Activated CD4-positive, alpha-beta T cell treated with anti-CD3 and anti-CD28 coated beads, Interleukin-2, amount 50 U/mL, for 24 hours (primary cell): ENCODE measurements at places on chromosomes 12 and 14.

- no peak for DNase-seq
Observed at GRCh38 chr12:99977550-99977949, 7.2 kb downstream of the ANKS1B start.

- no peak for DNase-seq
Observed at GRCh38 chr14:50312734-50313054, 570 bp downstream of the DMAC2L start.

DNA sequence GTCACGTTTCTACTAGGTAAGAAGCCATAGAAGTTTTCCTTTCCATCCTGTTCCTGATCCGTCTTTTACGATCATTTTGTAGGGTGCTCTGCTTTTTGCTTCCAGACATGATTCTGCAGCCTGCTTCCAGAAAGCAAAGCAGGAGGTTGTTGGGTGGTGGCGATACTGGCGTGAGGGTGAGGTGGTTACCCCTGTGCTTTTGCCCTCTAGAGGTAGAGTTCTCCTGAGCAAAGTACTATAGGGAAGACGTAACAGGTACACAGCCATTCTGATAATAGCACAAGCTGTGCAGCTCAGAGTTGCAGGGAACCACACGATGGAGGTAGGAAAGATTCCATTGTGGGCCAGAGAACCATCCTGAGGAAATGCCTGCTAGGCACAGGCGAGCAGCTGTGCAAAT lies 186.0 kb downstream of the PAH start:
- no peak for DNase-seq

- no peak for DNase-seq
Observed at GRCh38 chr12:108575199-108575912, 13.0 kb downstream of the ISCU start.
